ENCODE measurements at places on chromosomes 11 and 22. TPM values are rescaled to one million over a fixed set of nuclear protein-coding genes. Genes with fewer than 3 reads are reported as not detected.

UBQLN3 gene
- total RNA-seq: not detected

ARHGAP1 gene
- 21.8 TPM for total RNA-seq

POU2AF2 gene
- total RNA-seq: not detected

PKDREJ gene
- total RNA-seq: under 0.01 TPM

NAV2 gene
- total RNA-seq: 1.3 TPM

RIMBP3C gene
- 0.17 TPM for total RNA-seq

FOLR2 gene
- not detected for total RNA-seq

GRIA4 gene
- not detected for total RNA-seq

MAJIN gene
- not detected for total RNA-seq

KRTAP5-7 gene
- 0.11 TPM for total RNA-seq

RDX gene
- 90.3 TPM for total RNA-seq

CDC42BPG gene
- total RNA-seq: 0.34 TPM

KCNJ4 gene
- not detected for total RNA-seq

OR51E1 gene
- total RNA-seq: not detected

GNAZ gene
- total RNA-seq: 0.22 TPM

SYT12 gene
- total RNA-seq: under 0.01 TPM

TMEM45B gene
- 1.5 TPM for total RNA-seq

ADORA2A gene
- 1.5 TPM for total RNA-seq

Data from dermis lymphatic vessel endothelial cell (primary cell).